NCI-H748 treated with DMSO at 0.1 percent for 48 hours (cell line): ENCODE measurements at places on chromosomes 13 and 19.

DNA sequence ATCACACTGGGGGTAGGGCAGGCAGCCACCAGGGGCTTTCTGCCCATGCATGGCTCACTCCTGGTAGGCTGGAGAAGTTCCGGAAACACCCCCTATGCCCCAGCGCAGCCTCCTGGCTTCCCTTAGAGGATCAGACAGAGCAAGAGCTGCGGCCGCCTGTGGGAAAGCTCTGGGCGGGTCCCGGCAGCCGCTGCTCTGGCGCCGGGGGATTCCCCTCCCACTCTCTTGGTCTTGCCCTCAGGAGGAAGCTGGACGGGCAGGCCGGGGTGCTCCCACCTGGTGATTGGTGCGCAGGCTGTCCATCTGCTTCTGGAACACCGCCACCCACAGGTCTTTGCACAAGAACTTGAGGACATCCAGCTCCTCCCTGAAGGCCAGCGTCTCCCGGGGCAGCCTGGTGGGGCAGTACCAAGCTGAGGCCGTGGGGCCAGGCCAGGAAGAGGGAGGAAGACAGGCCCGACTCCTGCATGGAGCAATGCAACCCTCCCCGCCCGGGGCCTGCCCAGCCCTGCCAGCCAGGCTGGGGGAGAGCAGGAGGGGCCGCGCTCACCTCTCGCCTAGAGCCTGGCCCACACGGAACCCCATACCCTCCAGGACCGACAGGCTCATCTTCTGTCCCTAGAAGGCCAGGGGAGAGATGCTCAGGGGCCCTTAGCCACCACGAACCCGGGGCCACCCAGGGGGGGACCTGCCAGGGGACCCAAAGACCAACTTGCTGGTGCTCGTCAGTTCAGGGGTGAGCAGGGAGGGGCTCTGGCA is 4.0 kb upstream of the NKPD1 start:
- DNase-seq = no peak

DNA sequence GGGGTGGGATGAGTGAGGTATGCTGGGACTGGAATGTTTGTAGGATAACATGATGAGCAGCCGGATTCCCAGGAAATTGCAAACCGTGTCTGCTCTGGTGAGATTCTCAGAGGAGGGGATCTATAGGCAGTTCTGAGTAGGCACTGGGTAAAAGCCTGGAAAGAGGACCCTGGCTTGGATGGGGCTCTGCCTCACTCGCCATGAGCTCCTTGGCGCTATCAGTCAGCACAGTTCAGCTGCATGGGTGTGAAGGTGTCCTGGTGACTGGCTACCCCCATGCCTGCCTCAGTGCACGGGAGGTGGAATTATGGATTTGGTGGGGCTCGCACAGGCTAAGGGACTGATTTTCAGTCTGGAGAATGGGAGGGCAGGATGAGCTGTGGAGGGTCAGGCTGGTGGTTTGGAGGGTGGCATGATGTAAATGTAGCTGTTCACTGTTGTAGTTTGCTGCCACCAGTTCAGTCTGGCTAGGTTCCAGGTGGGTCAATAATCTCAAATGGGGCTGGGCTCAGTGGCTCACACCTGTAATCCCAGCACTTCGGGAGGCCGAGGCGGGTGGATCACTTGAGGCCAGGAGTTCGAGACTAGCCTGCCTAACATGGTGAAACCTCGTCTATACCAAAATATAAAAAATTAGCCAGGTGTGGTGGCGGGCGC is 9.2 kb upstream of the ZNF627 start:
- DNase-seq = no peak

GRCh38 chr13:27183561-27184147 is 12.0 kb upstream of the USP12 start:
- no peak for DNase-seq

GRCh38 chr13:43354153-43354945 is 331.0 kb downstream of the DNAJC15 start:
- DNase-seq = no peak

GRCh38 chr13:35990196-35990595 is 141.0 kb downstream of the DCLK1 start:
- no peak for DNase-seq

GRCh38 chr19:19508217-19508616 is 7.1 kb downstream of the TSSK6 start:
- DNase-seq = no peak
